Posterior vena cava (tissue), 2 donors: ENCODE measurements at places on chromosomes 4 and X.

- no peak for DNase-seq
These were observed 308.2 kb downstream of the KLHL13 start for GRCh38 chrX:117808426-117808825.

- no peak for DNase-seq
These were observed 228.8 kb downstream of the SPCS3 start for GRCh38 chr4:176548571-176548970.

DNA sequence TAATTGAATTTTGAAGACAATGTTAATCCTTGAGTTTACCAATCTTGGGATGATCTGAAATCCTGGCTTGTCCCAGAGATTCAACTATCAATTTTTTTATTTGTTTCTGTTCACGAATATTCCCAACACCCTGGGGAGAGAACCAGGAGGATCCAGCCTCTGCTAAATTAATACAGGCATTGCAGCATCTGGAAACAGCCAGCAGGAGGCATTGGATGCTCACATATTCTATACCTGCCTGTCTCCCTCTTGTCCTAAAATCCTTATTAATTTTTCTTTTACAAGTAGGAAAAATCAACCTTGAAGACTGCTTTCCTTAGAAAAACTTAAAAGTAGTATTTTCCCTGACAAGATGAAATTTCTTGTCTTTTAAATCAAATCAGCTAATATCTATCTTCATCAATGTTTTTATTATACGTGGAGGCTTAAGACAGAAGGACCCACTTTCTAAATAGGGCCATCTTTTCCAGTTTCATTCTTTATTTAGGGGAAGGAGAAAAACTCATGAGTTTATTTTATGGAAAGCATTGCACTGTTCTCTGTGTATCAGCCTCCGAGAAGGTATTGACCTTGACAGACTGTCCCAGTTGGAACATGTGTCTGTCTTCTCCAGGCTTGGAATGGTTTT, 102.4 kb downstream of the CLNK start:
- no peak for DNase-seq

DNA sequence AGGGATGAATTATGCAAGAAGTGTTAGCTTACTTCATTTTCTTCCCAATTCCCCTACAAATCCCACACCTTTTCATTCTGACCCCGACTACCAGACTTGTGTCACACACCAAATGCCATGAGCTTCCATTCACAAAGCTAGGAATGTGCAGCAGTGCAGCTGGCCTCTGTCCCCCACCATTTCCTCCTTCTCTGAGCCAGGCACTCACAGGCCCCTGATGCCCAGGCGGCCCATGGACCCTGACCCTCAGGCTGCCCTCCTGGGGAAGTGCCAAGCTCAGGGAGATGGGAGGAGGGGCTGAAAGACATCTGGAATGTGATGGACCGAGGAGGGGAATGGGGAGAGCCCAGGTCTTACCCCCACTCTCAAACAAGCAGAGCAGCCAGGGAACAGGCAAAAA, 67.0 kb upstream of the BCOR start:
- DNase-seq, result peak; percentile 44

DNA sequence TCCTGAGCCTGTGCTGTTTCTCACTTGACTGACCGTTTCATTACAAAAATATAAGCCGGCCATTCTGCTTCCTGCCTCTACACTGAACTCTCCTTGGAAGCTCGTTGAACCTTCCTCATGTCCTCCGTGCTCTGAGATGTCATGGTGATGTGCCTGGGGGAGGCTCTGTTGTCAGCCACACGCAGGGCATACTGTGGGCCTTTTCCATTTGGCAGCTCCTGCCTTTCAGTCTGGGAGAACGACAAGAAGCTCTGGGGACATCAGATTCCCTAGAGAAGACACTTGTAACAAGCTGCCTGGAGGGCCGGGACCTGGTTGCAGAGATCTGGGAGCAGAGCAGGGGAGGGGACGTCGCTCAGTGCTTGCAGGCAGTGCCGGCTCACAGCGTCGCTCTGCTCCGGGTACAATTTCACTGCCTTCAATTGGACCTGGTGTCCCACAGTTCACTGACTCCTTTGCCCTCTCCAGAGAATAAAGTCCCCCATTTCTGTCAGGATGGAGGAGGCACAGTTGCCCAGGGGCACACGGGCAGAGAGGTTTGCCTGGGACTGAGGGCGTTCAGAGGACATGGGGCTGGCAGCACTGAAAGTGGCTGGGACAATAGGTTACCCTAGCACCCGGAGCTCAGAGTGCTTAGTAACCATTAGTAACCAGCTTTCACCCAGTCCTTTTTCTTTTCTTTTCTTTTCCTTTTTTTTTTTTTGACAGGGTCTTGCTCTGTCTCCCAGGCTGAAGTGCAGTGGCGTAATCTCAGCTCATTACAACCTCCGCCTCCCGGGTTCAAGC, 19.1 kb upstream of the MECP2 start:
- DNase-seq, result no peak

- no peak for DNase-seq
These were observed 715 bp downstream of the ZMAT1 start for GRCh38 chrX:101931136-101931487.

DNA sequence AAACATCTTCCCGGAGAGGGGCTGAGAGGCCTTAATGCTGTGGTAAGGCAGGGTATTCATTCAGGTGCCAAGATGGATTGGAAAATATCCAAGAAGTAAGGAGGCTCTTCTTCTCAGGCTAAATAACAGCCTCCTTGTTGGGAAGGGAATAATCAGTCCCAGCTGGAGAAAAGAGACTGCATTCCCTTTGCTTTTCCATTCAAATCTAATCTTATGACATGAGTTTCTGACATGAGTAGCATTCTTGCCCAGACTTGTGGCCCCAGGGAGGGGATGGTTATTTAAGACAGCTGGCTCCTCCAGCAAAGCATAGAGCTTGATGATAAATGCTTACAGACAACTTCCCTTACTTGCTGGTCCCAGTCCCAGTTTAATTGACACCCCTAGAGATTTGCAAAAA, 98.3 kb downstream of the DCLK2 start:
- DNase-seq, result no peak

GRCh38 chr4:37873386-37873785, 17.5 kb upstream of the TBC1D1 start:
- no peak for DNase-seq

DNA sequence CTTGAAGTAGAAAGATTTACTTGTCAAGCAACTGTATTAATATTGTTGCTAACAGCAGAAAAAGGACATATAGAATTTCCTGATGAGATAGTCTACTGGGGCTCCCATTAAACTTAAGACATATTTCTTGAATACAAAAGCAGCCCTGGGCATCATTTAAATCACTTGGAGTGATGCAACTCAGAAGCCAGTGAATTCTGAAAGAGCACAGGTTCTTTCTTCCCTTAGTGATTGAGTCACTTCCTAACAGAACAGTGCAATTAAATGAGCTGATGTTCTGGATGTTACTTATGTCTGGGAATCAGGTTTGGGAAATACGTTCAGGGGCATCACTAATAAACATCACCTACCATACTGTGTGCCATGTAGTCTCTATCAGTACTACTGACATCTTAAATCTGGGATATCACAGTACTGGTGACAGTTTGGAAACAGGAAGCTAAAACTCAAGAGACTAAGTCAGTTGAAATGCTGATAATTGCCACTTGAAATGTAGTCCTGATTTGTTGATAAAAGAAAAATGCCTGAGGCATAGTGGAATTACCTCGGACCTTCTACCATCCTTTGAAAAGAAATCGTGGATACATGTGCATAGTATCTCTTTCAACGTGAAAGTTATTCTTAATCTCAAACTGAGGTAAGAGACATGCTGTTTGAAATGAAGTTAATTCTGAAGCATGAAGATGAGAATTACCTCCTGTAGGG, 249.2 kb upstream of the GPRIN3 start:
- no peak for DNase-seq
